ENCODE measurements at places on chromosomes 6 and 20. TPM values are rescaled to one million over a fixed set of nuclear protein-coding genes. Genes with fewer than 3 reads are reported as not detected.

- no peak for DNase-seq
These were observed 14.7 kb downstream of the UBE2V1 start for GRCh38 chr20:50098259-50098658.

GRCh38 chr6:169454204-169454871 is 200.7 kb upstream of the THBS2 start:
- no peak for DNase-seq

Gene CPNE5
- polyA plus RNA-seq = 11.9 TPM

DNA sequence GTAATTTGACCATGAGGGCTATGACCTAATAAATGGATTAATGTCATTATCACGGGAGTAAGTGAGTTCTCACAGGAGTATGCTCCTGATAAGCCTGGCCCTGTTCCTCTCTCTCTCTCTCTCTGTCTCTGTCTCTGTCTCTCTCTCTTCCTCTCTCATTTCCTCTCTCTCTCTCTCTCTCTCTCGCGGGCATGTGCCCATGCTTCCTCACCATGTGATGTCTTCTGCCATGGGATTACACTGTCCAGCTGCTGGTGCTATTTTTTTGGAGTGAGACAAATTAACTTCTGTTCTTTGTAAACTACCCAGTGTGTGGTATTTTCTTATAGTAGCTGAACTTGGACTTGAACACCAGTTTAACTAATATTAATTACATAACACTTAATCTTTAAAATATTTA is 374.3 kb upstream of the GJE1 start:
- no peak for DNase-seq

DNA sequence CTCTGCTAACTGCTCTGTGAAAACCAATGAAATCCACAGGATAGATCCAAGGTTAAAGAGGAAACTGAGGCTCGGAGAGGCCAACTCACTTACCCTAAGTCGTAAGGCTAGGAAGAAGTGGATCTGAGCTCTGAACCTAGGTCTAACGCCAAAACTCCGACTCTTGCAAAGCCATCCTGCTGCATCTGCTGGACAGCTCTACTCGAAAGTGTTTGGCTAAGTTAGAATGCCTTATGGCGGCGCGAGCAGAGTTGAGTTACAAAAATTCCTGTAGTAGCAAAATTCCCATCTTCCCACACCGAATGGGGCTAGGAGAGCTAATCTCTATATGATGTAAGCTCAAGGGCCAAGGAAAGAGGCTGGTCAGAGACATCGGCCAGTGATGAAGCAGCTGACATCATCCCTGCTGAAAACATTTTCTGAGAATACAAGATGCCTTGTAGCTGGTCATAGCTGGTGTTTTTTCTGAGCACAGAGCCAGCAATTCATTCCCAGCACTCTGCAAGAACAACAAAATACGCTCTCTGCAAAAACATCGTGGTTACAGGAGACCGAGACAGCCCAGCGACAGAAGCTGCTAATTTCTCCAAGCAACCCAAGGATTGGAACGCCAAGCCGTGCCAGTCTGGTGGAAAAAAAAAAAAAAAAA is 1.8 kb downstream of the SPATA2 start:
- no peak for DNase-seq

- DNase-seq = no peak
These were observed 358.6 kb downstream of the BTBD9 start for GRCh38 chr6:38281126-38281525.
